ENCODE measurements at places on chromosomes 13 and 19.

DNA sequence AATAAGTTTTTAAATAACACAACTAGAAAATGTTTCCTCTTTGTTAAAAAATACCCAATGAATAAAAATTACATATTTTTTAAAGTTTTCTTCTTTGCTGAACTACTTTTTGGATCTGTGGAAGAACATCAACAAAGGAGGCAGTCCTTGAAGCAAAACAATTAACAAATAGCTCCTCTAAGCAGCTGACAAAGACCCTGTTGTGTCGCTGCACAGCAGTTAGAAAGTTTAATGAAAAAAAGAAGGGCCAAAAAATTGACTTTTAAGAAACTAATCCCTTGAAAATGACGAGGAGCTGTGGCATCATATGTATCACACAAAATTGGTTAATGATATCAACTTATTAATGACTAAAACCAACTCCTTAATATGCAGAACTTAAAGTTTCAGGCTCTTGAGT, 72.1 kb downstream of the SLITRK1 start:
- no peak for DNase-seq

GRCh38 chr13:68170961-68171360, 940.8 kb upstream of the PCDH9 start:
- no peak for DNase-seq

DNA sequence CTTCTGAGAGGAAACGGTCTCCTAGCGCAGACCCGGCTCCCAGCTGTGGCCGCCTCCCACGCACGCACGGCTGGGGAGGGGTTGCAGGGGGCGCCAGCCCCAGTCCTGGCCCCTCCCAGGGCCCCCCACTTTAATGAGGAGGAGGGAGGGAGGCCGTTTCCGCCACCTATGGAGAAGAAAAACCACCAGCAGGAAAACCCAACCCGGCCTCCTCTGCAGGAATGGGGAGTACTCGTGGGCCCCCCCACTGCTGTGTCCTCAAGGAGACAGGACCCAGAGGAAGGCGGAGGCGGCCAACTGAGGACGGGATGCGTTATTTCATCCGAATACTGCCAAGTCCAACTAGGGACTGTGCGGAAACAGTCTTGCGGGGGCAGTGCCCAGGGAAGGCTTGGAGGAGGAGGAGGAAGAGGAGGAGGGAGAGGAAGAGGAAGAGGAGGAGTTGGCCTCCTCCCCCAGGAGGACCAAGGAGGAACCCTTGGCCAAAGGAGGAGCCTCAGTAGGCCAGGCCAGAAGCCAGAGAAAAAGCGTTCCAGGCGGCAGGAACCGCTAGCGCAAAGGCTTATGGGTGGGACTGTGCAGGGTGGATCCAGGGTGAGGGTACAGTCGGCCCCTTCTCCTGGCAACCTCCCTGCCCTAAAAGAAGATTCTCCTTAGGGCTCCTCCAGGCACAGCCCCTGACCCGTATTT, 3.9 kb upstream of the SSBP4 start:
- no peak for DNase-seq

DNA sequence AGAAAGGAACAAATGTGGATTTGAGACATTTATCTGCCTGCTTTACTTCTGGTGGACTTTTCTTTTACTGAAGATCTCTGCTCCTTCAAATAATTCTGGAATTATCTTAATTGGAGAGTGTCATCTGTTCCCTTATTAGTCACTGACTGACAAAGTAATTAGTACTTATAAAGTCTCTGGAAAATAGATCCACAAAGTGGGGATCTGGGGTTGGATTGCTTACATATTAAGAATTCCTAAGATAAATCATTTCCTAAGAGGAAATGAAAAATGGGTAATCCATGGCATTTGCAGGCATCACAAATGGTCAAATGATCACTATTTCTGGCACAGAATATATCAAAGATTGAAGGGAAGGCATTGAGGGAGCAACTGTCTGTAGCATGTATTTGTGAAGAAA, 137.4 kb upstream of the SLITRK5 start:
- no peak for DNase-seq

GRCh38 chr13:35984776-35985453, 146.3 kb downstream of the DCLK1 start:
- no peak for DNase-seq

- DNase-seq, result no peak
Measured at GRCh38 chr13:26488236-26489003, 69.1 kb upstream of the WASF3 start.

DNA sequence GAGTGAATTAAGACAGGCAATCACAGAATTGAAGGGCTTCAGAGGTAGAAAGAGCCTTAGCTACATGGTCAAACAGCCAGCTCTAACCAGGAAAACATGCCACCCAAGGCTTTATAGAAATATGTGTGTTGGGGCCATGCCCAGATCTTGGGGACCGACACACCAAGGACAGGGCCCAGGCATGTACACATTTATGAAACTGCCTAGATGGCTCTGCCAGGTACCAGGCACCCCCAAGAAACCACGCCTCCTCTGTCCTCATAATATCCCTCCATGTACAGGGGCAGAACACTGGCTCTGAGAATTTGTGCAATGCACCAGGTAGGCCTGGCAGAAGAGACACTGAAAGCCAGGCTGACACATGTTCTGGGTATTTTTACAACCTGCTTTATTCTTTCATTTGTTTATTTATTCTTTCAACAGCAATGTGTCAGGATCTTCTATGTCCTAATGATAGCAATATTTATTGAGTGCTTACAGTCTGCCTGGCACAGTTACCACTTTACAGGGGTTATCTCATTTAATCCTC, 137.9 kb upstream of the LSM14A start:
- no peak for DNase-seq

- no peak for DNase-seq
Measured at GRCh38 chr13:74573654-74574053, 439.4 kb upstream of the KLF12 start.

- DNase-seq, result no peak
Measured at GRCh38 chr13:50514249-50514648, 329.2 kb downstream of the DLEU7 start.

GRCh38 chr13:19822673-19823072, 39.9 kb upstream of the PSPC1 start:
- DNase-seq, result no peak

DNA sequence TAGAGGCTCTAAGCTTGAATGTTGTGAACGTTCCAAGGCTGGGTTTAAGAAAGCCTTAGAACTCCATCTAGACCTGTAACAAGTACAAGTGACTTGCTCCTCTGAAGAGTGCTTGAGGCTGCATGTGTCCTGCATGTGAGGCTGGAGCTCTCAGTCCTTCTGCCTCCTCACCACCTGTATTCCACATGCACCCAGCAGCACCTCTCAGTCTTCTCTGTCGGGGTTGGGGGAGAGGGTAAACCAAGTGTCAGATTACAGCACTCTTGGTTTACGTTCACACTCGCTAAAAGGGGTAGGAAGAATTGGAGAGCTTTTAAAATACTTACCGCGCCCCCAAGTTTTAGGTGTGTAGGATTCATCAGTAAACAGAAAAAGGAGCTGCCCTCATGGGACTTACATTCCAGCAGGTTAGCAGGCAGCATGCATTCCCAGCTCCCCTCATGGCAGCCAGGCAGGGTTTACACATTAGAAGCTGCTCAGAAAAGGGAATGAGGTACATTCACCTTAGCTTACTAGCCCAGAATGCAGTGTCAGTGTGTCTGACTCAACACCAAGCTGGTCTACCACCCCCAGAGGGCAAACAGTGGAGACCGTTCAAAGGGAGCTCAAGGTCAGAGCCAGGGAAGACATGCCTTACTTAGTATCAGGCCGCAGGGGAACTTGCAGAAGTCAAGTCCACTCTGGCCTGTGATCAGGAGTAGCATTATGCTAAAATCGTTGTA, 248.1 kb downstream of the PCCA start:
- no peak for DNase-seq

GRCh38 chr13:90070362-90070761, 1277.1 kb upstream of the MIR17HG start:
- no peak for DNase-seq

- no peak for DNase-seq
Measured at GRCh38 chr13:73171926-73172325, 113.1 kb downstream of the KLF5 start.

DNA sequence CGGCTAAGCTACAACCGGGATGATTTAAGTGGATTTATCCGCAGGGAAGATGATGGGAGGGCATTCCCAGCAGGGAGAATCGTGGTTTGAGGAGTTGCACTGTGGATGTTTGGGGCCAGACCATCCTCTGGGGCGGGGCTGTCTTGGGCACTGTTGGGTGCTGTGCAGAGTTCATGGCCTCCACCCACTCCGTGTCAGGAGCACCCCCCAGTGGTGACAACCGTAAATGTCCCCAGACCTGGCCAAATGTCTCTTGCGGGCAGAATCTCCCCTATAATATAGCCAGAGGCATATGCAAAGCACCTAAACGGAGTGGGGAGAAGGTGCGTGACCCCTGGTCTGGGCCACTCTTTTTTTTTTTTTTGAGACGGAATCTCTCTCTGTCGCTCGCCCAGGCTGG, 40.2 kb downstream of the SMIM24 start:
- peak; percentile 62 for DNase-seq

- DNase-seq, result no peak
Measured at GRCh38 chr19:5696196-5697021, 6.3 kb downstream of the RPL36 start.

- no peak for DNase-seq
Measured at GRCh38 chr13:73754727-73755292, 379.4 kb downstream of the KLF12 start.

DNA sequence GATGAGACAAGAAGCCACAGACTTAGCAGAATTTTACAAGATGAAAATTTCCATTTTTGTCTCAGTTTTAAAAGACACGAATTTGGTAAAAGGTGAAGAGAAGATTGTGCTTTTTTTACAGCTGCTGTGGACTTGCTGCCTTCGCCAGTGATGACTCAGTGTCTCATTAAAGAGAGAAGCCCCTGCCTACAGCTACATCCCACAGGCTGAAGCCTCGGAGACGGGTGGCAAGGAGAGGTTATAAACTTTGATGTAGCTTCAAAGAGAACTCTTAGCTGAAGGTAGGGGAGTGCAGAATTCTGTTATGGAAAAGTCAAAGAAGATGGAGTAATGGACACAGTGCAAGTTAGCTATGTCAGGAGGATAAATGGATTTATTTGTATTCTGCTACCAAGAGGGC, 683.4 kb upstream of the ARGLU1 start:
- DNase-seq, result no peak

DNA sequence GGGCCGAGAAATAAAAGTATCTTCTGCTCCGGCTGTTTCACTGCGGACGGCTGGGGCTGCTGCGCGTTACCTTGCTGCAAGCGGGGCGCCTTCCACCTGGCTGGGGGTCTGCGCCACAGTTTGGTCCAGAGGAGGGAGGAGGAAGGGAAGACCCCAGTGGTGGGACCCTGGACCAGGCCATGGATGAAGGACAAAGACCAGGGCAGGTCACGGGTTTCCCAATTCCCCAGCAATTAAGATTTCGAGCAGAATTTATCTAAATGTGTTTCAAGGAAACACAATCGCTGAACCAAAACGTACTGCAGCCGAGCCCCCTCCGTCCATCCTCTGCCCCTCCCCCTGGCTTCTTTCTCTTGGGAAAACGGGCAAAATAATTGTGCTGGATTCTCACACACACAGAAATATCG, 2.9 kb downstream of the SOX1 start:
- DNase-seq, result no peak

DNA sequence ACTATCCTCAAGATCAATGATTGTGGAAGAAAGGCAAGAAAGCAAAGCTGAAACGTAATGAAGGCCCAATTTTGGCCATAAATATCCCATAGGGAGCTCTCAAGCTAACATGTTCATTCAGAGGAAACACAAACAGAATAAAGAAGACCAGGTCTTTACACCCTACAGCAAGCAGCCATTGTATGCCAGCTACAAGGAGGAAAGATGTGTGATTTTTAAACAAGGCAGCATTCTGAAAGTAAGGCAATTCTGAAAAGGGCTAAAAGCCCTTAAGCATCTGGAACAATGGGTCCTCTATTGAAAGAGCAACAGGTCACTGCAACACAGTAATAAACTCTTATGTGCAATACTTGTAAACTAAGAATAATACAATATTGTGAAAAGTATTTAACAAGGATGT, 1002.4 kb downstream of the SLITRK1 start:
- no peak for DNase-seq

GRCh38 chr19:29785955-29786589, 25.7 kb upstream of the CCNE1 start:
- DNase-seq, result peak; percentile 12

DNA sequence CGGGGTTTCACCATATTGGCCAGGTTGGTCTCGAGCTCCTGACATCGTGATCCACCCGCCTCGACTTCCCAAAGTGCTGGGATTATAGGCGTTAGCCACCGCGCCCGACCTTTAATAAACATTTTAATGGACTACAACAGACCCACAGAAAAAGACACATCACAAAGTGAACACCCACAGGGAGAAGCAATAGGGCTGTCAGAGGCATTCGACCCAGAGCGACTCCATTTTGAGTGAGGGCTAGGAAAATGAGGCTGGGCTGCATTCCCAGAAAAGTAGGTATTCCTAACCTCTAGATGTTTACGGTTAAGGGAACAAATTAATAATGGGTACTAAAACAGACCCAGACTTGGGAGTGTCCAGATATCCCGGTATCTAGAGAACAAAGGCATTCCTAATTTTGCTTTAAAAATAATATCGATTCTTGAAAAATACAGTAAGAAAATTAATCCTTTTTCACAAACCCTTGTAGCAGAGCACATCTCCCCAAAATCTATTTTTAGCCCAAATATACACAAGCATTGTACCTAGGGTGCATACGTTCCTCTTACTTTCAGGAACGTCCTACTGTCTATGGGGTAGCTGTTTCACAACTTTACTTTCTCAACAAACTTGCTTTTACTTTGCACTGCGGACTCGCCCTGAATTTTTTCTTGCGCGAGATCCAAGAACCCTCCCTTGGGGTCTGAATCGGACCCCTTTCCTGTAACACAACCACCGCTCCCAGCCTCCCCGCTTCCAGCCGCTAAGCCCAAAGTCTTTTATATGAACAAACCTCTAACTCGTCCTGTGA, 811 bp upstream of the ZNF8 start:
- DNase-seq, result no peak

DNA sequence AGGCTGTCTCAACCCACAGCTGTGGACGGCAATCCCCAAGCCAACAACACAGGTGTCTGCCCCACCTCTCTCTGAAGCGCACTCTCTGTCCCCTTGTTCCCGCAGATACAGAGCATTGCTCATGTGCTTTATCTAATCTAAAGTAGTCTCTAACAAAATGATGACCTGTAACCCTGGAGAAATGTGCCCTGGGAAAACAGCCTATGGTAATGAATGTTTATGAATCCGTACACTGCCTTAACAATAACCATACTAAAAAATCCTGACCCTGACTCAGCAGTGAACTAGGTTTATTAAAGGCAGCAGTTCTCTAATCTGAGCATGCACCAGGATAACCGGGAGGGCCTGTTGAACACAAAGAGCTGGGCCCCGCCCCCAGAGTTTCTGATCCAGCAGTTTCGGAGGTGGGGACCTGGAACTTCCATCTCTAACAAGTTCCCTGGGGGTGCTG, 50.7 kb upstream of the SLC15A1 start:
- no peak for DNase-seq

DNA sequence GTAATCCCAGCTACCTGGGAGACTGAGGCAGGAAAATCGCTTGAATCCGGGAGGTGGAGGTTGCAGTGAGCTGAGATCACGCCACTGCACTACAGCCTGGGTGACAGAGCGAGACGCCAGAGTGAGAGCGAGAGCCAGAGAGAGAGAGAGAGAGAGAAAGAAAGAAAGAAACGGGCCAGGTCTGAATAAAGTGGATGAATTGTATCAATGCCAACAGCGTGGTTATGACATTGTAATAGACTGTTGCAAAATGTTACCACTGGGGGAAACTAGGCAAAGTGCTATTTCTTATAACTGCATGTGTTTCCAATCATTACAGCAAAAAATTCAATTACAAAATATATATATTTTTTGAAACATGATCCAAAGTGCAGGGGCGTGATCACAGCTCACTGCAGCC, 11.8 kb upstream of the BTBD2 start:
- DNase-seq, result no peak
